ENCODE measurements at places on chromosomes 11 and 22.

- DNase-seq: no peak
Measured at GRCh38 chr22:22810018-22810427, 77.6 kb upstream of the IGLL5 start.

DNA sequence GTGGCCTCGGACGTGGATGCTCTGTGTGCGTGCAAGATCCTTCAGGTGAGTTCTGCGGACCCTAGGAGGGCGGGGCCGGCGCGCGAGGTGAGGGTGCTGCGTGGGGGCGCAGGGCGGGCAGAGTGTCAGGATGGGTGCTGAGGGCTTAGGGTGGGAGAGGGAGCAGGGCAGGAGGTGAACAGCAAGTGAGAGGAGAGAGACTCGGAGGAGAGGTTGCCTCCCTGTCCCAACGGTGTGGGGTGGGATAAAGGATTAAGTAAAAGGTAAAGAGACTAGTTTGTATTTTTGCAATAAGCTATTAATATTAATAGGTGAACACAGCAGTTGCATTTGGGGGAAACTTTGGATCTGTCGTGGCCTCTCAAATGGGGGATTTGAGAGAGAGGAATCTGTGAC is 451 bp downstream of the CDC45 start:
- DNase-seq: no peak

DNA sequence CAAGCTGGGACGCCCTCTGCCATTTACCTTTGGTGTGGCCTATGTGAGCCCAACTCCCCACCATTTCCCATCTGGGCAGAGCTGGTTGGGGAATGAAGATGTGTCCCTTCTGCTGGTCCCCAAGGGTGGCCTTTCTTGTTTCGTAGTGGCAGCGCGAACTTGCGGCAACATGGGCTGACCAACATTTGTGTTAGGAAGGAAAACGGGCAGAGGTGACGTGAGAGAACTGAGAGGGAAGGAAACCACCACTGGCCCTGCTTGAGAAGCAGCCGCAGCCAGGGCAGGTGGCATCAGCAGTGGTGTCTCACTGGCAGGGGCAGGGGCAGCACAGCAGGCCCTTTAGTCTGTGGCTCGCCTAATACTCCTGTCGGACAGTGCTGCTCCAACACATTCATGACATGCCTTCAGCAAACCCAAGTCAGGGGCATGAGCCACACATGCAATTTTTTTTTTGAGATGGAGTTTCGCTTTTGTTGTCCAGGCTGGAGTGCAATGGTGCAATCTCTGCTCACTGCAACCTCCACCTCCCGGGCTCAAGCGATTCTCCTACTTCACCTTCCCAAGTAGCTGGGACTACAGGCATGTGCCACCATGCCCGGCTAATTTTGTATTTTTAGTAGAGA is 29.9 kb downstream of the LRRC74B start:
- DNase-seq: no peak

DNA sequence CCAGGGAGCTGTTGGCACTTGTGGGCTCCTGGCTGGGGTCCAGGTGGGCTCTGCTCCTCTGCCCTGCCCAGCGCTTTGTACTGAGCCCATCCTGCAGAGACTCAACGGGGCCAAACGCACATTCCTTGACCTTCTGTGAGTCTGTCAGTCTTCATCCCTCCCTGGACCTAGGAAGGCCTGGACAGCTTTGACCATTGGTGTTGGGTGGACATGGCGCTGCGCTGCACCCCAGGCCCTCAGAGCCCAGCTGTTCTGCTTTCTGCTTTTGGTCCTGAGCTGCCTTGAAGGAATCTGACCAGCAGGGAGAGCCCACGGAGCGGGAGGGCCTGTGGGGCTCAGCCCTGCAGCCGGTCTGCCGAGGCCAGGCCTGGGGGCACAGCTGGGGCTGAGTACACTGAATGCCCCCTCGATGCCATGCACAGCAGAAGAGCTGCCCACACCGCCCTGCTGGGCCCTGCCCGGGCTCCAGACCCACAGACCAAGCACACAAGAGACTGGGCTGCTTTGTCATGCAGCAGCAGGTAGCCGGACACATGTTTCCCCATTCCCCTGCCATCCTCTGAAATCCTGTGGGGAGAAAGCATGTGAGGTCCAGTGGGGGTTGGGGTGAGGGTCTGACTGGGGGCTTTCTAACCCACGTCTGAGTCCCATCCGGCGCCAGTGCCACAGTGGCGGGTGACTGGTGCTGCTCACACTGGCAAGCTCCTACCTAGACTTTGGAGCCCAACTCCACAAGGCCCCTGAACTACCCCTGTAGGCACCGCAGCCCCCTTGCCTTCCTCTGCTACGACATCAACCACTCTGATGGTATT is 24.1 kb upstream of the CCDC188 start:
- no peak for DNase-seq

- no peak for DNase-seq
Measured at GRCh38 chr11:129324533-129325175, 51.0 kb upstream of the BARX2 start.

- DNase-seq: no peak
Measured at GRCh38 chr11:30387891-30388861, 65.3 kb downstream of the ARL14EP start.

- no peak for DNase-seq
Measured at GRCh38 chr22:35451592-35451991, 51.7 kb downstream of the MCM5 start.

Measured in thoracic aorta (tissue), 2 donors.